ENCODE measurements at places on chromosomes 7 and 10.

DNA sequence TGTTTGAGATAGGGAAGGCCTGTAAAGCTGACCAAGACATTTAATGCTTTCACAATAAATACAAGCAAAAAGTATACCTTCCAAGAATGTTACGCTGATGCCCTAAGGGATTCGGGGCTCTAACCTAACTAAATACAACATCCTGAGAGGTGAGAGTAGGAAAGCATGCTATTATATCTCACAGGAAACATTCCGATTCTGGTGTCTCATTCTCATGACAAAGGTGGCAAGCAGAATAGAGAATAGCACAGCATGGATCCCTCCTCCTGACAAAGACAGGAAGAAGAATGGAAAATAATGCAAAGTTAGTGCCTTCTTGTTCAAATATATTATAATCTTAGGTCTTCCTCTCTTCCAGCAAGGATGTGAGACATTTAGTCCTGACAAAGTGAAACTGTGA is 504.3 kb downstream of the TFEC start:
- DNase-seq, result no peak

- no peak for DNase-seq
These were observed 102.9 kb upstream of the FERD3L start for GRCh38 chr7:19248115-19248514.

DNA sequence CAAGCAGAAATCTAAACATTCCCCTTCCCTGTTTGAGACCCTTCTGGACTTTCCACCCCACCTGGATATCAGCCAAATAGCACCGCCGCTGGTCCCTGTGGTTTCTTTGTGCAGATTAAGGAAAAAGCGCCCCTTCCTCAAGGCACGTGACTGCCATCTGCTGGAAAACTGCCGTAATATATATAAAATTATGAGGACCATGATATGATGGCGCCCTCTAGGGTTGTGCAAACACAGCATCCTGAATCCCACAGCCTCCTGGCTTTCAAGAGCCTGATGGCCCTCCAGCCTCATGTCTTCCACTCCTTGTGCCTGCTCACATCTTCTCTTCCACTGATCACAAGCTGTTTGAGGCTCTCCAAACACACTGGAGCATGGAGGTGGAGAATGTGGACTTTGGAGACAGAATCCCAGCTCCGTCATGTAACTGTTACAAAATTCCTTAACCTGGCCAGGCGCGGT is 121.3 kb downstream of the MYL10 start:
- DNase-seq, result no peak

DNA sequence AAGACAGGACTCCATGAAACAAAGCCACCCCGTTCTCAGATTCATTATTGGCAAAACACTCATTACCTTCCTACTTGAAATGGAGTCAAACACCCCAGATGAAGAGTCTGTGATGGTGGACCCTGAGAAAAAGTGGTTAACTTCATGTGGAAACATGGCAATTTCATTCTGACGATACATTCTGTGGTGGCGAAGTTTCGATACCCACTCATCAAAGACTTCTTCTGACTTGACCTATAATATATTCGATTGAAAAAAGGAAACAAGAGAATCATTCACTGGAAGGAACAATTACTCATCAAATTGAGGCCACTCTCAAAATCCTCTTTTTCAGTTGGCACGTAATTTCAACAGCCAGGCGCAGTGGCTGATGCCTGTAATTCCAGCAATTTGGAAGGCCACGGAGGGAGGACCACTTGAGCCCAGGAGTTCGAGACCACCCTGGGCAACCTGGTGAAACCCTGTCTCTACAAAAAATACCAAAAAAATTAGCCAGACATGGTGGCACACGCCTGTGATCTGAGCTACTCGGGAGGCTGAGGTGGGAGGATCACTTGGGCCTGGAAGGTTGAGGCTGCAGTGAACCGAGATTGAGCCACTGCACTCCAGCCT is 108.8 kb upstream of the GSDME start:
- DNase-seq, result no peak

DNA sequence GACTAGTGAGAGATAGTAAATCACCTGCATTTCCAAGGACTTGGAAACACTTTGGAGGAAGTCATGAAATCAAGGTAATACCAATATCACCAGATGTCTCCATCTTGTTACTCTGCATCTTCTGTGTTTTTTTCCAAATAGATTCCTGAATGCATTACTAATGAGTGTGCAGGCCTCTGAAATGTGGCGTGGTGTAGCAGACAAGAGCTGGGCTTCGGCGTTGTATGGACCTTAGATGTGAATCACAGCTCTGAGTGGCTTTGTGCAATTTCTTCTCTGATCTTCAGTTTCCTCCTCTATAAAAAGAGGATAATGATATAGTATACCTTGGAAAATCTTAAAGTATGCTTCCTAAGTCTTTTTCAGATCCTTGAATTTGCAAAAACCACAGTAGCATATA is 9.6 kb upstream of the MYPN start:
- DNase-seq, result no peak
